Uterus (tissue), 4 donors: ENCODE measurements at places on chromosomes 12 and 14.

DNA sequence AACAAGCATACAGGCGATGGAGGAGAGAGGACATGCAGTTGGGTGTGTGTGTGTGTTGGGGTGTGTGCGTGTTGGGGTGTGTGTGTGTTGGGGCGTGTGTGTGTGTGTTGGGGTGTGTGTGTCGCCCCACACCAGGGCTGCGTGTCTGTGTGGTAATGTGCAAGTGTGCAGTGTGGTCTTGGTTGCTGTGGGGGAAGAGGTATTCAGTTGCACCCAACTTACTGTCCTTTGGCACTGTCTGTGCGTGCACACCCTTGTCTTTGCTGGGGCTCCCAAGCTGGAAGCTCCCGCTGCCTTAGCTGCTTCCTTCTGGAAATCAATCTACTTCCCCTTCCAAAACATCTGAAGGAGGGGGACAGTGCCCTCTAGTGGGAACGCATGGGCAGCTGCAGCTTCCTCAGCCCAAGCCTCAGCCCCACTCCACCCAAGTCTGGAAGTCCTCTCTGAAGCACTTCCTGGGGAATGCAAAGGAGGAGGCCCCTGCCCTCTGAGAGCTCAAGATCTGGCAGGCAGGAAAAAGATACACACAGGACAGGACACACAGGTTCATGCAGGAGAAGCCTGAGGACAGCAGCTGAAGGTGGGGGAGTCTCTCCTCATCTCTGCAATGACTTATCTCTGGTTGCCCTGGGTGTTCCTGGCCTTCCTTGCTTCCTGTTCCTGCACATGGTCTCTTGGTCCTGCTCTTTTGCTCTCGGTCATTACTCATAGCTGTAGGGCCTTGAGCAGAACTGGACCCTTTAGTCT is 13.1 kb downstream of the ASIC1 start:
- H3K27me3 ChIP-seq = no peaks in the 10 kb centered on the region
- H3K36me3 ChIP-seq = no peaks in the 10 kb centered on the region
- DNase-seq = peak; percentile 86
- no peak overlapping the region for H3K27ac ChIP-seq
- H3K4me1 ChIP-seq = no peaks in the 10 kb centered on the region

- no peaks in the 10 kb centered on the region for H3K36me3 ChIP-seq
- H3K4me1 ChIP-seq = no peaks in the 10 kb centered on the region
- DNase-seq = no peak
- no peaks in the 10 kb centered on the region for H3K27me3 ChIP-seq
These were observed 37.4 kb downstream of the ISCA2 start for GRCh38 chr14:74531006-74531405.

GRCh38 chr14:102431751-102432150 is 69.0 kb downstream of the TECPR2 start:
- H3K4me1 ChIP-seq = no peaks in the 10 kb centered on the region
- H3K27me3 ChIP-seq = no peaks in the 10 kb centered on the region
- no peak overlapping the region for H3K27ac ChIP-seq
- no peak for DNase-seq
- H3K4me3 ChIP-seq = no peak overlapping the region

DNA sequence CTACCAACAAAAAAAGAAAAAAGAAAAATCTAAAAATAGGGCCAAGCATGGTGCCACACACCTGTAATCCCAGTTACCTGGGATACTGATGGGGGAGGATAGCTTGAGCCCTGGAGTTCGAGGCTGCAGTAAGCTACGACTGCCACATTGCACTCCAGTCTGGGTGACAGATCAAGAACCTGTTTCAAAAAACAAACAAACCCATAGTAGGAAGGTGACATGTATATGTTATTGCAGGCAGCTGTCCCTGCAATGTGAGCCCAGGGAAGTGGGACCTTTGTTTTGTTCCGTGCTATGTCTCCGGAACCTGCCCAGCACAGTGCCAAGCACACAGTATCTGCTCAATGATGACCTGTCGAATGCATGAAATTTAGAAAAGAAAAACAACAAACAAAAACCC is 37.2 kb upstream of the YY1 start:
- no peaks in the 10 kb centered on the region for H3K36me3 ChIP-seq
- no peaks in the 10 kb centered on the region for H3K27me3 ChIP-seq
- no peaks in the 10 kb centered on the region for H3K4me1 ChIP-seq
- no peak overlapping the region for H3K4me3 ChIP-seq
- DNase-seq = no peak
- H3K27ac ChIP-seq = no peak overlapping the region

- H3K27me3 ChIP-seq = no peaks in the 10 kb centered on the region
- H3K27ac ChIP-seq = no peak overlapping the region
- H3K4me1 ChIP-seq = no peaks in the 10 kb centered on the region
- no peaks in the 10 kb centered on the region for H3K36me3 ChIP-seq
These were observed 42.8 kb upstream of the AMIGO2 start for GRCh38 chr12:47122602-47123001.

DNA sequence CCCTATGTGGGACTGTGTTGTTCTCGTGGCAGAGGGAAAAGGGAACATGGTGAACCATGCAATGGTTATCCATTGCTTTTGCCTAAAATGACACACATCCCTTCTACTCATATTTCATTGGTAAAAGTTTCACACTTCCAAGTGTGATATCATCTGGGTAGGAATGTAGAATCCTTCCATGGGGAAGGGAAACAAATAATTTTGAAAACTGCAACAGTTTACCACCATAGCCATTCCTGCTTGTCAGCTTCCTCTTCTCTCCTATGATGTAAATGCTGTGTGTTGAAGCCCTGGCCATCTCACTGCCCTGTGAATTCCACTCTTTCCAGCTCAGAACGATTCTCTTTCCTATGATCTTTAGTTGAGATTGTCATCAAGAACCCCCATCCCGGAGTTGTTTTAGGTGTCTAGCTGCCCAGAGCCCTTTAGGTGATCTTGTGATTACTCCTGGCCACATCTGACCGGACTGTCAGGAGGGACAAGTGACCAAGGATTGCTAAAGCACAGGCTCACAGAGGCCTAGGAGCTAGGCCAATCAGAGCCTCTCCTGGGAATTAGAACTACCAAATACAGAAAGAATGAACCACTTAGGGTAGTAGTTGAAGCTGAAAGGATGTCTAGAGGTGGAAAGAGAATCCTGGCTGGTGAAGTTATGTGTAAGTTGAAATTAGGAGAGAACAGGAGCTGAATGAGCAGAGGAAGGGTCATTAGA is 84.6 kb downstream of the VCPKMT start:
- no peaks in the 10 kb centered on the region for H3K36me3 ChIP-seq
- peak overlapping the region; percentile 18 for H3K27ac ChIP-seq
- H3K4me1 ChIP-seq = no peaks in the 10 kb centered on the region
- DNase-seq = no peak
- H3K27me3 ChIP-seq = no peaks in the 10 kb centered on the region

DNA sequence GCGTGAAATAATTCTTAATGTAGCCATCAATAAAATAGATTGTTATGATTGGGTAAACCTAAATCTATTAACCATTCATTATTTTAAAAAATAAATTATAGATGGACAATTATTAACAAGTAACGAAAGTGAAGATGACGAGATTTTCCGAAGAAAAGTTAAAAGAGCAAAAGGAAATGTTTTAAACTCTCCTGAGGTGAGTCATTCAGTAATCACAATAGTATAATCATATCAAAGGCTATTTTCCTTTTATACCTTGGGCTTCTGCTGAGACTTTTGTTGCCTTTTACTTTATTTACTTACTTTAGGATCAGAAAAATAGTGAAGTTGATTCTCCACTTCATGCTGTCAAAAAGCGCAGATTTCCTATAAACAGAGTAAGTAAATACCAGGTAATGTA is 45.6 kb downstream of the FANCM start:
- no peak for DNase-seq
- no peaks in the 10 kb centered on the region for H3K4me1 ChIP-seq
- H3K27ac ChIP-seq = no peak overlapping the region
- H3K36me3 ChIP-seq = no peaks in the 10 kb centered on the region

DNA sequence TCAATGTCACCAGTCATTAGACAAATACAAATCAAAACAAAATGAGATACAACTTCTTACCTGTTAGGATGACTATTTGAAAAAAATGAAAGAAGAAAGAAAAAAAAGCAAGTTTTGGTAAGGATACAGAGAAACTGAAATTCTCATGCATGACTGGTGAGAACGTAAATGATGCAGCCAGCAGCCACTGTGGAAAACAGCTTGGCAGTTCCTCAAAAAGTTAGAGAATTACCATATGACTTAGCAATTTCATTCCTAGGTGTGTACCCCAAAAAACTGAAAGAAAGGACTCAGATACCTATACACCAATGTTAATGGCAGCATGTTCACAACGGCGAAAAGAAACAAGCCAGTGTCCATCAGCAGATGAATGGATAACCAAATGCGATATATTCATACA is 26.6 kb downstream of the NINJ2 start:
- no peaks in the 10 kb centered on the region for H3K27me3 ChIP-seq
- no peak for DNase-seq
- peaks cover 7% of the 10 kb centered on the region for H3K4me1 ChIP-seq
- H3K4me3 ChIP-seq = no peak overlapping the region
- H3K27ac ChIP-seq = no peak overlapping the region
- H3K36me3 ChIP-seq = no peaks in the 10 kb centered on the region

DNA sequence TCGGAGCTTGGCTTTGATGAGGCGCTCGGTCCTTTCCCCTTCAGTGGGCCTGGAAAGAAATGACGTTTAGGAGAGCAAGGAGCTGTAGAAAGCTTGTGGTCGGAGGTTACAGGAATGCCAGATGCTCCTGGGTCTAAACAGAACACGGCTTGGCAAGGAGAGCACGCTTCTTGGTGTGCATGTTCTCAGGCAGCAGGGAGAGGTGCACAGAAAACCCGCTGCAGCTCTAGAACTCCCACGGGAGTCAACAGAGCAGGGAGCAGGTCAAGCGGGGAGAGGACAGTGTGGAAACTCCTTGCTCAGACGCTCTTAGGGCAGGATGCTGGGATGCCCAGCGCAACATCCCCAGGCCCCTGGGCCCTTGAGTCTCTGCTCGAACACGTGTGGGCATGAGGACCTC is 51.0 kb downstream of the SSH1 start:
- H3K4me1 ChIP-seq = peaks cover 9% of the 10 kb centered on the region
- no peaks in the 10 kb centered on the region for H3K36me3 ChIP-seq
- peak overlapping the region; percentile 96 for H3K27ac ChIP-seq
- H3K27me3 ChIP-seq = no peaks in the 10 kb centered on the region

DNA sequence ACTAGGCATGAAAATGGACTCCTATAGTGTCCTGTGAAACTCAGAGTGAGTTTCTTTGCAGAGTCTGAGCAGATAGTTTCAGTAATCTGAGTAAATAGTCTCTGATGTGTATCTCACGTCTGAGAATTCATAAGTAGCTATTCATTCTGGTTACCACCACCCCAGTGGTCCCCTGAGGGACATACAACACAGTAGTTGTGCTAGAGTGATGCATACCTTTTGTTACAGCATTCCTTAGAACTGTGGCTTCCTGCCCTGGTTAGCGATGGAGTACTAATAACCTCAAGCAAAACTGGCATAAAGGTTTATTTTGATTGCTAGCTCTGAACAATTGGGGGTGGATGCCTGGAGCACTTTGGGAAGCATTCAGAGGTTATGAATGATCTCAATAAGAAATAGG is 114.7 kb downstream of the DAAM1 start:
- H3K27ac ChIP-seq = no peak overlapping the region
- no peaks in the 10 kb centered on the region for H3K36me3 ChIP-seq
- H3K4me1 ChIP-seq = peaks cover 8% of the 10 kb centered on the region
- H3K4me3 ChIP-seq = no peak overlapping the region
- no peak for DNase-seq

DNA sequence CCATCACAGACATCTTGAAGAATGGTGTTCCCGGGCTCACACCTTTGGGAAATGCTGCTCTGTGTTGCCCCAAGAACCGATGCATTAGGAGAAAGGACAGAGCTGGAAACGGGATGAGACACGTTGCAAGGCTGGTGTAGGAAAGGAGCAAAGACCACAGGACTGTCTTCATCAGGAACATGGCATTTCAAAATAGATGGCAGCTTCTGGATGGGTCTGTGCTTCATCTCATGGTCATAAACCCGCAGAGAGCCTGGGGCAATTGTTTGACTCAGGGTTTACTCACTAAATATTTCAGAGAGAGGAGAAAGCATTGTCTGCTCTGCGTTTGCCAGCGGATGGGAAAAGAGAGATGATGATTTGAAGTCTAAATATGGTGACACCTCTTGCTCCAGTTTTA is 76.3 kb downstream of the CACNA1C start:
- no peaks in the 10 kb centered on the region for H3K27me3 ChIP-seq
- no peaks in the 10 kb centered on the region for H3K4me1 ChIP-seq
- H3K27ac ChIP-seq = no peak overlapping the region
- no peak for DNase-seq

DNA sequence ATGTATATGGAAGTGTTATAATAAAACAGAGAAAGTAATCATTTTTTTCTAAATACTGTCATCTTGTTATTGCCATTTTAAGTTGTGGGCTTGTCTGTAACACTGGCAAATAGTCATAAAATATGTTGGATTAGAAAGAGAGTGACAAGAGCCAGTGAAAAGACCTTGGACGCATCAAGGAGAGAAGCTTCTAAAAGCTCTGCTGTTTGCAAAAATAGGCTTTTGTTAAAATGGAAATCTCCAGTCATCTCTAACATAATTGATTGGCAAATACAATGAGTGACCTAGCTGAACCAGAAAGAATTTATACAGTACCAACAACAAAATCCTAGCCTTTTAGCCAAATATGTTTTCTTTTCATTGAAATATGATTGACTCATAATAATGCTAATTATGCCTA is 245.8 kb upstream of the RMST start:
- no peaks in the 10 kb centered on the region for H3K27me3 ChIP-seq
- H3K4me1 ChIP-seq = no peaks in the 10 kb centered on the region
- DNase-seq = no peak
- H3K4me3 ChIP-seq = no peak overlapping the region
- no peak overlapping the region for H3K27ac ChIP-seq

GRCh38 chr14:60775296-60775695 is 40.7 kb downstream of the MNAT1 start:
- no peak overlapping the region for H3K4me3 ChIP-seq
- H3K36me3 ChIP-seq = no peaks in the 10 kb centered on the region
- DNase-seq = no peak
- H3K27me3 ChIP-seq = no peaks in the 10 kb centered on the region

DNA sequence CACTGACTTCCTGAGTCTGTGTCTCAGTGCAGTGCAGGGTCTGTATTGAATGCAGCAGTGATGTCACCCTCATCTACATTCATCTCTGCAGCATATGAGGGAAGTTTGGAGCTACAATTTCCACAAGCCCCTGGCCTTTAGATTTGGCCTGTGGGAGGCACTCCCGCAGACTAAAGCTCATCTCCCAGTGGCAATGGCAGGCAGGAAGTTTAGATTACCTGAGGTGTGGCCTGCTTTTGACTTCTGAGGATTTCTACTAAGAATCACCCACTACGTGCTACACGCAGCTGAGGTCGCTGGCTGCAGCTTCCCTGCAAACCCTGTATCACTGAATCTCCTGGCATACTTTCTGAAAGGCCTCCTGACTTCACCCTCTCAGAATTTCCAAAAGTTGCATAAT is 202.2 kb upstream of the PRKD1 start:
- H3K27me3 ChIP-seq = no peaks in the 10 kb centered on the region
- no peak overlapping the region for H3K4me3 ChIP-seq
- no peak for DNase-seq

DNA sequence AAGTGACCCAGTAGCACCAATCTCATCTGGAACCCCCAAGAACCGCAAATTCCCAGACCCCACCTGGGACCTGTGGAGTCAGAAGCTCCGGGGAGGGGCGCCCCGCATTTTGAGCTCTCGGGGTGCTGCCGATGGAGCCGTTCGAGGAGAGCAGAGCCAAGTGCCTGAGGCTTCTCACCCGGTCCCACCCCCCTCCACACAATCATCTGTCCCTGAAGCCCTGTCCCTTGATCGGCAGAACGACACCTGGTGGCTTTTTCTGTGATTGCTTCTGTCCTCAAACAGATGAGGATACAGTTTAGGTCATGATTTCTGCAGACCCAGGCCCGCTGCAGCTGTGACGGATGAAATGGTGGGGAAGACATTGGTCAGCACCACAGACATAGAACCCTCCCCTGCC is 74.7 kb downstream of the NOC4L start:
- H3K4me1 ChIP-seq = no peaks in the 10 kb centered on the region
- DNase-seq = no peak
- no peaks in the 10 kb centered on the region for H3K36me3 ChIP-seq
- no peaks in the 10 kb centered on the region for H3K27me3 ChIP-seq
- no peak overlapping the region for H3K4me3 ChIP-seq
